ENCODE measurements at places on chromosomes 16 and 17. TPM values are rescaled to one million over a fixed set of nuclear protein-coding genes. Genes with fewer than 3 reads are reported as not detected.

The PHLPP2 gene
- total RNA-seq = 8.7 TPM

The CPHXL2 gene
- not detected for total RNA-seq

The SLC5A11 gene
- total RNA-seq = not detected

The NECAB2 gene
- not detected for total RNA-seq

The DRC3 gene
- total RNA-seq = not detected

The KCNJ2 gene
- total RNA-seq = not detected

The ADPRM gene
- 9.9 TPM for total RNA-seq

The CCDC200 gene
- total RNA-seq = not detected

The ADGRG3 gene
- not detected for total RNA-seq

DNA sequence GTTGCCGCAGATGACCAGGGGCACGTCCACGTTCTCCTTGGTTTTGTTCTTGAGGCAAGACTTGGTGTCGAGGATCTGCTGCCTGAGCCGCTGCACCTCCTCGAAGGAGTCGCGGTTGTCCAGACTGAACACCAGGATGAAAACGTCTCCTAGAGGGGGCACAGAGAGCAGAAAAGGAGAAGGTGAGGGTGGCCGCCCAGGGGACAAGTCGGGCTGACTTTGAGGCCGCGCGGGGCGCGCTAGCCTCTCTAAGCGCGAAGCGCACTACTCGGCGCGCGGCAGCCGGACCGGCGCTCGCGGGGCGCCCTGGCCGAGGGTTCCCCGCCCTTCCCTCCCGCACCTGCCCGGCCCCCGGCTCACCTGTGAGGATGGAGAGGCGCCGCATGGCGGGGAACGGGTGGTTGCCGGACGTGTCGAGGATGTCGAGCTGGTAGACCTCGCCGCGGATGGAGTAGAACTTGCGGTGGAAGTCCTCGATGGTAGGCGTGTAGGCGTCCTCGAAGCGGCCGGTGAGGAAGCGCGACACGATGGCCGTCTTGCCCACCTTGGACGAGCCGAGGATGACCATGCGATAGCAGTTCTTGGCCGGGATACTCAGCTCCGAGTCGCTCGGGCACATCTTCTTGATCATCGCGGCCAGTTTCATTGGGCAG lies 533 bp downstream of the RASD1 start:
- H3K36me3 ChIP-seq = peaks cover 7% of the 10 kb centered on the region
- H3K27me3 ChIP-seq = peaks cover 15% of the 10 kb centered on the region
- H3K4me1 ChIP-seq = peaks cover 4% of the 10 kb centered on the region
- peak; percentile 63 for DNase-seq

DNA sequence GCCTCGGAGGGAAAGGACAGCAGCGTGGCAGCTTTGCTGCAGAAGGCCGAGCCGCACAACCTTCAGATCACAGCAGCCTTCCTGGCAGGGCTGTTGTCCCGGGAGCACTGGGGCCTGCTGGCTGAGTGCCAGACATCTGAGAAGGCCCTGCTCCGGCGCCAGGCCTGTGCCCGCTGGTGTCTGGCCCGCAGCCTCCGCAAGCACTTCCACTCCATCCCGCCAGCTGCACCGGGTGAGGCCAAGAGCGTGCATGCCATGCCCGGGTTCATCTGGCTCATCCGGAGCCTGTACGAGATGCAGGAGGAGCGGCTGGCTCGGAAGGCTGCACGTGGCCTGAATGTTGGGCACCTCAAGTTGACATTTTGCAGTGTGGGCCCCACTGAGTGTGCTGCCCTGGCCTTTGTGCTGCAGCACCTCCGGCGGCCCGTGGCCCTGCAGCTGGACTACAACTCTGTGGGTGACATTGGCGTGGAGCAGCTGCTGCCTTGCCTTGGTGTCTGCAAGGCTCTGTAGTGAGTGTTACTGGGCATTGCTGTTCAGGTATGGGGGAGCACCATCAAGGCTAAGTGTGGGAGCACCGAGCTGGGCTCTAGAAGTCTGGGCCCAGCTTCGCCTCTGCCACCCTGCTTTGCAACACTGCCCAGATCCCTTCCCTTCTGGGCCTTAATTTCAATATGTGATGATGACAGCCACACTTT lies 18.6 kb downstream of the NOD2 start:
- no peak overlapping the region for H3K27ac ChIP-seq
- peaks cover 34% of the 10 kb centered on the region for H3K4me1 ChIP-seq
- no peak for DNase-seq
- no peak overlapping the region for H3K4me3 ChIP-seq

- no peak for DNase-seq
- no peaks in the 10 kb centered on the region for H3K36me3 ChIP-seq
- H3K27me3 ChIP-seq = no peaks in the 10 kb centered on the region
These were observed 14.1 kb downstream of the TBC1D16 start for GRCh38 chr17:80021600-80021999.

- no peak overlapping the region for H3K4me3 ChIP-seq
- peaks cover 11% of the 10 kb centered on the region for H3K27me3 ChIP-seq
- peaks cover 2% of the 10 kb centered on the region for H3K4me1 ChIP-seq
- H3K36me3 ChIP-seq = no peaks in the 10 kb centered on the region
- no peak overlapping the region for H3K27ac ChIP-seq
These were observed 57.0 kb downstream of the GAS7 start for GRCh38 chr17:10141436-10141835.

DNA sequence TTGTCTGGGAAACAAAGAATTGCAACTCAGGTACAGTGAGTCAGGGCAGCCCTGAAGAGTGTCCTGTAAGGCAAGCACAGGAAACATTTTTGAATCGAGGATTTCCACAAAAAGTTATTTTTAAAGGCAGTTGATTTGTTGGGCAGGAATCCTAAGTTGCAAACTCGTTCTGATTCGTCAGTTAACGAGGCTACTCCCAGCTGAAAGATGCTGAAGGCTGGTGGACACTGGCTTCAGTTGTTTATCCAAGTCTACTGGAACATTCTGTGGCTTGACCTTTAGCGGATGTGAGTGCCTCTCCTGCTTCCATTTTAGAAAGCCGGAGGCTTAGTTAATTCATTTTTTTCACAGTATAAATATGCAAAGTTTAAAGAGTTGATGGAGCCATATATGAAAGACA lies 84.2 kb downstream of the KCNJ12 start:
- peaks cover 27% of the 10 kb centered on the region for H3K4me1 ChIP-seq
- peaks cover 20% of the 10 kb centered on the region for H3K27me3 ChIP-seq
- H3K4me3 ChIP-seq = no peak overlapping the region
- H3K27ac ChIP-seq = no peak overlapping the region
- H3K36me3 ChIP-seq = no peaks in the 10 kb centered on the region

DNA sequence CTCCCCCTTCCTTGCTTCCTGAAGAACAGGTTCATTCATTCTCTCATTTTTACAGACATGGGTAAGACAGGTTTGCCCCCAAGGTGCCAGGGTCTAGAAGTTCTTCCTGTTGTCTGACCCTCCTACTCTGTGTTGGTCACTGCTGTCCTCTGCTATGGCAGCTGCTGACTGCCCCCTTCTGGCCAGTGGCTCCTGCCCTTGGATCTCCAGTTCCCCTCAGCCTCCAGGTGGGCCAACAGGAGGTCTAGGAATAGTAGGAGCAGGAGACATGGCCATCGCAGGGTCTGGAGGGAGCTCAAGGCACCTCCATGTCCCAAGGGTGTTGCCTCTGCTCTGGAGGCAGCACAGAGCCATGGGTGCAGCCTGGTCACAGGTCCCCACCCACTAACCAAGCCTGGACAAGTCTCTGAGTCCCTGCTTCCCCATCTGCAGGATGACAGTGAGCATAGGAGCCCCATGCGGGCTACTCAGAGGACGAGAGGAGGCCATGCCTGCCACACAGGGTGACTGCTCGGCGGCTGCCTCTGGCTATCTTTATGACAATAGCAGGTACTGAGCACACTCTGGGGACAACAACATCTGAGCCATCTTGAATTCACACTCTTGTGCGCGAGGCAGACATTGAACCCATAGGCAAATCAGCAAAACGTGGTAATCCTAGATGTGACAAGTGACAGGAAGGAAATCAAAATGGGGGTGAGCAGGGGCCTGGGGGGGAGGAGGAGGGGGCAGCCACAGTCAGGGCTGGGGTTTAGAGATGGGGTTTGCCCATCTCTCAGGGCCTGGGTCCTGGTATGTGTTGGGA lies 27.0 kb upstream of the NXPH3 start:
- no peak for DNase-seq
- H3K27ac ChIP-seq = no peak overlapping the region
- H3K27me3 ChIP-seq = no peaks in the 10 kb centered on the region
- H3K36me3 ChIP-seq = no peaks in the 10 kb centered on the region

- H3K27ac ChIP-seq = no peak overlapping the region
- H3K4me1 ChIP-seq = no peaks in the 10 kb centered on the region
- peak; percentile 56 for DNase-seq
- H3K27me3 ChIP-seq = no peaks in the 10 kb centered on the region
These were observed 16.6 kb upstream of the INPP5K start for GRCh38 chr17:1532836-1533602.

- H3K27ac ChIP-seq = no peak overlapping the region
- no peaks in the 10 kb centered on the region for H3K36me3 ChIP-seq
- peaks cover 8% of the 10 kb centered on the region for H3K4me1 ChIP-seq
- no peak overlapping the region for H3K4me3 ChIP-seq
- peaks cover 57% of the 10 kb centered on the region for H3K27me3 ChIP-seq
- DNase-seq = no peak
These were observed 9.1 kb upstream of the CD300E start for GRCh38 chr17:74632617-74633016.

DNA sequence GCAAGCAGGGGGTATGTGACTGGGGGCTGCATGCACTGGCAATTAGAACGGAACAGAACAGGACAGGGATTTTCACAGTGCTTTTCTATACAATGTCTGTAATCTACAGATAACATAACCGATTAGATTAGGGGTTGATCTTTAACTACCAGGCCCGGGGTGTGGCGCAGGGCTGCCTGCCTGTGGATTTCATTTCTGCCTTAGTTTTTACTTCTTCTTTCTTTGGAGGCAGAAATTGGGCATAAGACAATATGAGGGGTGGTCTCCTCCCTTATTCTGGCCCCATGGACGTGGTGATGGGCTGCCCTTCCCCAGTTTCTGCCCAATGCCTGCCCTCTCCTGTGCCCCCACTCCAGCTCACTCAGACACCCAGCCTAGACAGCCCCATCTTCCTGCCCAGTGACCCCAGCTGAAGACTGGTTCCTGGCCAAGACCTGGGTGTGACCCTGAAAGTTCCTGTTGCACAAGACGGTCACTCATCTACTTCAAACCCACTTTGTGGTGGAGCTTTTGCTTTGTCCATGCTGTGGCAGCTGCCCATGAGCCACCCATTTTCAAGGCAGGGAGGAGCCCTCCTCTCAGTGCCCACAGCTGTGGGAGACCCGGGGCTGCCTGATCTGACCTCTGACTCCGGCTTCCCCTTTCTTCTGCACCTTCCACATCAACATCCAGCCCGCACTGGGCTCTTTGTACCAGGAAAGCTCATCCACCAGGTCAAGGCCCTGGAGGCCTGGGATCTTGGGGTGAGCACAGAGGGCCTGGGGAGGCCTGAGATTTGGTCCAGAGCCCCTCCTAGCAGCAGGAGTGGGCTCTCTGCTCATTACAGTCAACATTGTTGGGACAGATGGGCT lies 18.6 kb downstream of the ALOX12B start:
- H3K27me3 ChIP-seq = peaks cover 58% of the 10 kb centered on the region
- no peak overlapping the region for H3K4me3 ChIP-seq
- no peak overlapping the region for H3K27ac ChIP-seq

DNA sequence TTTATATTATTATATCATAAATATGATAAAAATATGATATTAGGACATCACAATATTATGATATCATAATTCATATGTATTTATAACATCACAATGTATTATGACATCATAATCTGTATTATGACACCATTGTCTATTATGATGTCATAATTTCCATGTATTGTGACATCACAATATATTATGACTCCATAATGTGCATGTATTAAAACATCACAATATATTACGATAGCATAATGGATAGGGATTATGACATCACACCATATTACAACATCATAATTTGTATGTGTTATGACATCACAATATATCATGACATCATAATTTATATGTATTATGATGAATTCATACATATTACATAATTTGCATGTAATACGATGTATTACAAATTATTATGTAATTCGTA lies 1755.9 kb downstream of the TP53TG3F start:
- no peak overlapping the region for H3K4me3 ChIP-seq
- H3K36me3 ChIP-seq = no peaks in the 10 kb centered on the region
- H3K4me1 ChIP-seq = no peaks in the 10 kb centered on the region
- H3K27ac ChIP-seq = no peak overlapping the region
- no peaks in the 10 kb centered on the region for H3K27me3 ChIP-seq
- no peak for DNase-seq

DNA sequence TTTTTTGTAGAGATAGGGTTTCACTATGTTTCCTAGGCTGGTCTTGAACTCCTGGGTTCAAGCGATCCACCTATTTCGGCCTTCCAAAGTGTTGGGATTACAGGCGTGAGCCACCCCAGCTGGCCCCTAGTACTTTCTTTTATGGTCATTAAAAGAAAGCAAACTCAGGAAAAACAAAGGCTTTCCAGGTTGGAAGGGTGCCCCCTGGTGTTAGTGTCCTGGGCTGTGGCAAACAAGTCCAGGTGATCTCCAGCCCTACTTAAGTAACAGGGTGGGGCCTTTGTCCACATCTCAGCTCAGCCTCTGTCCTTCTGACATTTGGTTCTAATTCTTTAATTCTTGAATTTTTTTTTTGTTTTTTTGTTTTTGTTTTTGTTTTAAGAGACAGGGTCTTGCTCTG lies 6.9 kb downstream of the IGFBP4 start:
- peaks cover 30% of the 10 kb centered on the region for H3K4me1 ChIP-seq
- H3K36me3 ChIP-seq = no peaks in the 10 kb centered on the region
- H3K4me3 ChIP-seq = no peak overlapping the region

- no peak for DNase-seq
- H3K4me3 ChIP-seq = peak overlapping the region; percentile 12
- H3K27ac ChIP-seq = peak overlapping the region; percentile 65
- H3K36me3 ChIP-seq = peaks cover under 1% of the 10 kb centered on the region
- peaks cover 8% of the 10 kb centered on the region for H3K27me3 ChIP-seq
These were observed 1.5 kb downstream of the ESRP2 start for GRCh38 chr16:68234188-68235107.

- H3K4me3 ChIP-seq = no peak overlapping the region
- DNase-seq = no peak
- peaks cover 45% of the 10 kb centered on the region for H3K36me3 ChIP-seq
- no peaks in the 10 kb centered on the region for H3K27me3 ChIP-seq
- peaks cover 5% of the 10 kb centered on the region for H3K4me1 ChIP-seq
These were observed 29.5 kb downstream of the PSME3IP1 start for GRCh38 chr16:57156351-57156703.

DNA sequence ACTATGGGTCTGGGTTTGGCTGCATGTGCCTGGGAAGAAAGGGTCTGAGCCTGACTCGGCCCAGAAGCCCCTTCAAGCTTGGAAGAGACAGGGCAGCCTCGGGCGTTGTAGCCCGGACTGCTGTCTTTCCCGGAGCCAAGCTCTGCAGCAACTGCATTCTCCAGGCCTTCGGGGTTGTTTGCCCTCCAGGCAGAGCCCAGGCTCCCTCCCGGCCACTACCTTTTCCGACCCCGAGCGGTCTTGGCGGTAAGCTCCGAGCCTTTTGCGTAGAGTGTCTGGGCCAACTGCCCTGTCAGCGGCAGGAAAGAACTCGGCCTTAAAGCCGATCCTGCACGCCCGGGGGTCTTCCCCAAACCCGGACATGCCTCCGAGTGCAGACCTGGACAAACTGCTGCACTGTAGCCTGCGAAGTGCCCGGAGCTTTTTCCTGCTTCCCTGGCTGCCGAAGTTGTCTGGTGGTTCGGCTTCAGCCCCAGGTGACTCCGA lies 1.3 kb downstream of the LHX1 start:
- H3K27ac ChIP-seq = peak overlapping the region; percentile 29
- H3K36me3 ChIP-seq = peaks cover 4% of the 10 kb centered on the region

Data from activated CD8-positive, alpha-beta memory T cell treated with anti-CD3 and anti-CD28 coated beads, Interleukin-2, amount 10 ng/mL, durations not matched to agents 7 days and 5 days (primary cell).